ENCODE measurements at places on chromosomes 13 and 19.
A peak's percentile ranks its signal among the peaks of the same experiment; 100 is the strongest.

- DNase-seq, result no peak
These were observed 40.6 kb downstream of the KATNAL1 start for GRCh38 chr13:30266756-30267155.

- no peak for DNase-seq
These were observed 273.4 kb downstream of the GPC6 start for GRCh38 chr13:93499991-93500390.

DNA sequence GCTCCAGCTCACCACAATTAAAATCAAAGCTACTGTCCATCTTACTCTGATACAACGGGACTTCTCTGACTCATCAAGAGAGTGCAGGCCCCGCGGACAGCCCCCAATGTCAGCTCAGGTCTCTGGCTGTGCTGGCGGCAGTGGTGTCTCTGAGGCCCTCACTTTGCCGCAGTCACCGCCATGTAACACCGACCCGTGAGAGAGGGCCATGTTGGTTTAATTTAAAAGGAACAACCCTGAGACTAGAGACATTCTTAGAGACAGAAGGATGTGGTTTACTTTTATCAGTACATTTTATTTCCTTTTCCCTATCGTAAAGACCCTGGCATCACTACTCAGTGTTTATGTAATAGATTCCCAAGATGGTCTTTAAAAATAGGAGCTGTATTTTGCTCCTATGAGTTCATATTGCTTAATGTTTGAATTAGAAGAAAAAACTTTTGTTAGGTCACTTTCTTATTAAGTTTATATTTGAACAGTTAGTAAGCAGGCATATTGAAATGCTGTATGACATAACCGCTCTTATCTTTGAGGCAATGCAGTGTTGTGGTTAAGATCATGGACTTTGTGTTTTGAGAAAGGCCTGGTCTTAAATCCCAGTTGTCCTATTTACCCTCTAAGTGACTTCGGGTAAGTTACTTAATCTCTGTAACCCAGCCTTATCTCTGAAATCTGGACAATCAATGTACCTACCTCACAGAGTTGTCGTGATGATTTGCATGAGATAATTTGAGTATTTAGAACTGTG, 23.4 kb downstream of the DGKH start:
- DNase-seq, result no peak

DNA sequence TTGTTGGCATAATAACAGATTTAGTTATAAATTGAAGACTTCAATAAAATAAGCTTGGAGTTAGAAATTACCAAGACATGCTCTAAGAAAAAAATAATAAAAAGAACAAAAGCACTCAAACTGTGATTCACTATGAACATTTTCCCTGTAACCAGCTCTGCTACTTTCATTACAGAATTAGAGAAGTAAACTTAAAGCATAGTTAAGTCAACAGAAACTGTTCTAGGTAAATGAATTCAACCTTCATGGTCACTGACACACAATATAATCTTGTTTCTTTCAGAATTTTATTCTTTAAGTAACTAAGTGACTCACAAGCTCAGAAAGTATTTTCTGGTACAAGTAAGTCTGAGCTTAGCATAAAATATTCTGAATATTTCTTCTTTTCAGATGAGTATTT, 136.3 kb downstream of the KLF5 start:
- no peak for DNase-seq

DNA sequence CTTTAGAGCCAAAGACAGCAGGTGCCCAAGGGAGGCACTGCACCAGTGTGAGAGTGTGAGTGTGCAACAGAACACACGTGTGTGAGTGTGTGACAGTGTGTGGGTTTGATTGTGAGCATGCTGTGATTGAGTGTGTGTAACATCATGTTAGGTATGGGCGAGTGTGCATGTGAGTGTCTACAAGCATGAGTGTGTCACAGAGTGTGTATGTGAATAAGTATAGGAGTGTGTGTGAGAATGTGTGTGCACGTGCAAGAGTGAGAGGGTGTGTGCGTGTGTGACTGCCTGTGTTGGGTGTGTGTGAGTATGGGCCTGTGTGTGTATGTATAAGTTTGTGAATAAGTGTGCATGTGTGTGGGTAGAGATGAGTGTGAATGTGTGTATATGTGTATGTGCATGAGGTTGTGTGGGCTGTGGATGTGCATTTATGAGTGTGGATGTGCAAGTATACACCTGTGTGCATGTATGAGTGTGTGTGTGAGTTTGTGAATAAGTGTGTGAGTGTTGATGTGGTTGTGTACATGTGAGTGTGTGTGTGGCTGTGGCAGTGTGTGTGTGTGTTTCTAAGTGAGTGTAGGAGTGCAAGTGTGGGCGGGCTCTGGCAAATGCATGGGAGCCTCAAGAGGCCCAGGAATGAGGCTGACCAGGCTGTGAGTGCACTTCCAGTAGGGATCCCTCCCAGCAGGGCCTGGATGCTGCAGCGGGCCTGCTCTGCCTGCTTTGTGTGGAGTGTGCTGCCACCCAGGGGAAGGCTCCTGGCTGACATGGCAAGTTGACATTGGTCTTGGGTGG, 198.4 kb downstream of the COL4A1 start:
- DNase-seq, result peak; percentile 75

GRCh38 chr13:21796066-21796465, 125.2 kb downstream of the FGF9 start:
- no peak for DNase-seq

DNA sequence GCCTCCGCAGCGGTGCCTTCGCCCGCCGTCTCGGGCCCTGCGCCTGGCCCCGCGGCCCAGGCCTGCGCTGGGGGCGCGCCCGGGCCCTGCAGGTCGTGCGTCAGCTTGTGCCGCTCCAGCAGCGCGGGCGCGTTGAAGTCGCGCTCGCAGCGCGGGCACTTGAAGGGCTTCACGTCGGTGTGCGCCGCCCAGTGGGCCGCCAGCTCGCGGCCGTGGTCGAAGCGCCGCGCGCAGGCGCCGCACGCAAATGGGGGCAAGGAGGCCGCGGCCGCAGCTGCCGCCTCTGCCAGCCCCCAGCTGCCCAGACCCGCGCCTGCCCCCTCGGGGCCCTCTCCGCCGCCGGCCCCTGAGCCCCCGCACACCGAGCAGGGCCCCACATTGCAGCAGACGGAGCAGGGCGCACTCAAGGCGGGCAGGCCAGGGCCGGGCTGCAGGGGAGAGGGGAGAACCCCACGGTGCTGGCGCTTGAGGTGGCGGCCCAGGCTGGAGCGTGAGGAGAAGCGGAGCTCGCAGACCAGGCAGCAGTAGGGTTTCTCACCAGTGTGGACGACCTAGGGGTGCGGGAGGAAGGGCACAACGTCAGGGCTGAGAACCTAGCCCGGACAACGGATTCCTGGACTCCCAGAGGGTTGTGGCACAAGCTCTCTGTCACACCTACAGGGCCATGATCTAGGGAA, 6.1 kb downstream of the FIZ1 start:
- no peak for DNase-seq

DNA sequence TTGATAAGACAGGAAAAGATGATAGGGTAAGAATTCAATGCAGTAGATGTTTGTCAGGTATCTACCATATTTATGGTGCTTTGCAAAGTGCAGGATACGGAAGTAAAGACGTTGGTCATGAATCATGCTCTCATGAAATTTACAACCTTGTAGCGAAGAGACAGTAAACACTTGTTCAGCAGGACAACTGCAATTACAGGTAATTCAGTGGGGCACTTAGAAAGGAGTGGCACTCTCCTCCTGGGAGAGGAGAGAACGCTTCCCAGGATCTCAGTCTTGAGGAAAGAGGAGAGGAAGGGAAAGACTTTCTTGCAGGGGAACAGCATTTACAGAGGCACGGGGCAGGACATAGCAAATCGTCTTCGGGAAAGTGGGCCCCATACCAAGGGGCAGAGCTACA, 46.4 kb downstream of the SOX1 start:
- DNase-seq, result no peak

GRCh38 chr19:48859711-48860572, 8.5 kb downstream of the PLEKHA4 start:
- peak; percentile 37 for DNase-seq

GRCh38 chr13:33135097-33135496, 118.9 kb downstream of the KL start:
- DNase-seq, result no peak

GRCh38 chr13:100633461-100633860, 41.1 kb downstream of the TMTC4 start:
- DNase-seq, result no peak

DNA sequence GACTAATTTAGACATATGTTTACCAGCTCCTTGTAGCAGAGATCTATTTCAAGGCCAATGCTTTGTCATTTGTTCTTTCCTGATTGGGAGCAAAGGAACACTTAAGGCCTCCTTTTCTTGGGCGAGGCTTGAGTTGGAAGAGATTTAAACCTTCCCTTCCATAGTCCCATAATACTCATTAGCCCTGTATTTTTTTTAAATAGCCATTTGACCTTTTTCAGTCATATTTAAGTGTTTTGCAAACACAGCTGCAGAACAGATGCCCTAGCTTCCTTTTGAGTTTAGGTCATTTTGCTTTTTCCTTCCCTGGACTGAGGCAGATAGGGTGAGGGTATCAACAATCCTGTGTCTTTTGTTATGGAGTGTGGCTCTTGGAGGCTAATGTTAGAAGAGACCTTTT, 198.3 kb downstream of the NBEA start:
- DNase-seq, result no peak

- no peak for DNase-seq
These were observed 1224.2 kb downstream of the SLITRK5 start for GRCh38 chr13:88895261-88895941.

- DNase-seq, result no peak
These were observed 232.6 kb upstream of the HTR2A start for GRCh38 chr13:47129461-47129860.

- DNase-seq, result no peak
These were observed 54.5 kb downstream of the NUFIP1 start for GRCh38 chr13:44934724-44935123.

- no peak for DNase-seq
These were observed 246.1 kb downstream of the NDFIP2 start for GRCh38 chr13:79727086-79727485.

DNA sequence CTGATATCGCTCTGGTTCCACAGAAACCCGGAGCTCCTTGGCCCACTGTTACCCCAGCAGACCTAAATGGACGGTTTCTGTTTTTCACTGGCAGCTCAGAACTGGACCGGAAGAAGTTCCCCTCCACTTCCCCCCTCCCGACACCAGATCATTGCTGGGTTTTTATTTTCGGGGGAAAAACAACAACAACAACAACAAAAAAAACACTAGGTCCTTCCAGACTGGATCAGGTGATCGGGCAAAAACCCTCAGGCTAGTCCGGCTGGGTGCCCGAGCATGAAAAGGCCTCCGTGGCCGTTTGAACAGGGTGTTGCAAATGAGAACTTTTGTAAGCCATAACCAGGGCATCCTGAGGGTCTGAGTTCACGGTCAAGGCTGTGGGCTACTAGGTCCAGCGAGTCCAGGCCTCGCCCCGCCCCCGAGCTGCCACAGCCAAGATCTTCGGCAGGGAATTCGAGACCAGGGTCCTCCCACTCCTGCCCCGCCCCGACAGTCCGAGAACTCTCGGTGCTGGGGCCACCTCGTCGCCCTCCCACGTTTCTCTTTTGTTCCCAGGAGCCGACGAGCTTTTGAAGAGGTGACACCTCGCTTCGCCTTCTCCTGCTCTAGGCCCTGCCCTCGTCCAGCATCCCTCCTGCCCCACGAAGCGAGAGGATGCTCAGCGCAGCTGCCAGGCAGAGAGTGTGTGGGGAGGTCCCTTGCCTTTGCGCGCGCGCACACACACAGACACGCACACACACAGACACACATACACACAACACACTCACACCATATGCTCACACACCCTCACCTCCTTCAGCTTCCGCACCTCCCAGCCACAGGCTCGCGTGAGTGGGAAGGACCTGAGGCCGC, 8.8 kb downstream of the ZIC2 start:
- DNase-seq, result peak; percentile 63

DNA sequence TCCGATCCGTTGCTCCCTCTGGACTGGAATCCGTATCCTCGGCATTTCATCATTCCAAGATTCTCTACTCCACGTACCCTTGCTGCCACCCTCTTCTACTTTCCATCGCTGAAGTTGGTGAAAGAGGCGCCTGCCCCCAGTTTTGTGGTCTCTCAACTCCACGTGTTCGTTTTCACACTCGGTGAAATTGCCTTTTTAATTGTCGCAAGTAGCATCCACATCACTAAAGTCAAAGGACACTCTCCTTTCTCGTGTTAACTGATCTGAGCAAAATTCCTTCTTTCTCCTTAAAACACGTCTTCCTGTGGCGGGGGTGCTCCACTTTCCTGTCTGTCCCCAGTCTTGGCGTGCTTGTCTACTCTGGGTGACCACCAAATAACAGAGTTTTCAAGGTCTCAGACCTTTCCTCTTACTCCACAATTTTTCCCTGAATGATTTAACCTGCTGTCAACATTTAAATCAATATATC, 1.1 kb upstream of the TMTC4 start:
- no peak for DNase-seq

GRCh38 chr13:26896986-26897668, 136.5 kb upstream of the GPR12 start:
- peak; percentile 88 for DNase-seq

- peak; percentile 39 for DNase-seq
These were observed 1244.5 kb downstream of the PCDH9 start for GRCh38 chr13:65985612-65986011.

GRCh38 chr19:38559428-38560401, 58.0 kb downstream of the MAP4K1 start:
- DNase-seq, result no peak

DNA sequence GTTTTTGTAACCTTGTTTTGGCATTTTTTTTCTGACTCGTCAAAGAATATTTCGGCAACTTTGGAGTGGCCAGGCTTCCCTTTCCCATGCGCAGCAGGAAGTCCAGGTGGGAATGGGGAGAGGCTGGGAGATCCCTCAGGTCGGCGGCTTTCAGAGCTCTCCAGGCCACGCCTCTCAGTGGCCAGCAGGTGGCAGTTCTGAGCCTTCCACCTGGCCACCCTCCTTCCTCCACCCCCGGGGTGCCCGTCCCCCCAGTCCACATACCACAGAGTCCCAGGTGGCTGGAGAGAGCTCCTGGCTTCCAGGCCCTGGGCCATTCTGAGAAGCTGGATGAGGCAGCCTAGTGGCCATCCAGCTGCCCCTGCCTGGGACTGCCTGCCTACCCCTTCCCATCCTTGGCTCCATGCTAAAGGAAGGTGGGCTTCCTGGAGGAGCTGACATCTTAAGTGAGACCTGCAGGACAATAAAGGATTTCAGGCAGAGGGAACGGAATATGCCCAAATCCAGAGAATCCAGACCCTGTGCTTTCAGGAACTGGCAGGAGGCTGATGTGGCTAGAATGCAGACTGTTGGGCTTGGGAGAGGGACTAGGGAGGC, 46.3 kb downstream of the CCNE1 start:
- DNase-seq, result peak; percentile 74

- no peak for DNase-seq
These were observed 15.9 kb upstream of the S1PR4 start for GRCh38 chr19:3162418-3163229.

DNA sequence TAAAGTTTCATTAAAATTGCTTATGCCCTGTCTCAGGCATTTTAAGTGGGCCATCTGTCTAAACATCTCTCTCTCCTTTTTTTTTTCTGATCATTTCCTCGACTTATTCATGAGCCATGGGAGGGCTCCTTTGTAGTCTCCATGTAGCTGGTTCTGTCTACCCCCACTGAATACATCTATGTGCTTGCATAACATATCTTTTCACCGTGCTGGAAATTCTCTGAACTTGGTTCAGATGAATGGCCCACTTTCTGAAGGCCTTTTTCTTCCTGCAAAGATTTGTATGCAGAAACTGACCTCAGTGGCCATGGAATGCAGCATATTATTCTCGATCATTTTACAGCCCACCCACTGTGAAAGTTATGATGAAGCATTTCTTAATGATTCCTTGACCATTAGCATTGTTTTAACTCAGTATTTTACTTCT, 225.3 kb downstream of the GGACT start:
- DNase-seq, result no peak

Data from neural progenitor cell (in vitro differentiated cells).